ENCODE measurements at places on chromosomes 7 and 10.

DNA sequence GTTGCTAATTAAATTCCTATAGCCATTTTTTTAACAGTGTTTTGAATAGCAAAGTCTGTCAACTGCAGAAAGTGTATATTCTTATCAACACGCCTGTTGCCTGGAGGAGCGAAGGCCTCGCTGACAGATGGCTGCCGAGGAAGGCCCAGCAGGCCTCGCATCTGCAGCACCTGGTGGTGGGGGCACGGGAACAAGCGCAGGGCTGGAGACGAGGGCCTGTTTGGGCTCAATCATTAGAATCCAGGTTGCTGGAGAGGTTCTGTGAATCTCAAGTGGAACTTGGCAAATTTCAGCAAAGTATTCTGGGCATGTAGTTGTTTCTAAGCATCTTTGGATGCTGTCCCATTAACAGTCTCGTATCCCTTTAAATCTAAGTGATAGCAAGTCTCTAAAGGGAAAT is 66.1 kb upstream of the FAM204A start:
- no peak for DNase-seq

DNA sequence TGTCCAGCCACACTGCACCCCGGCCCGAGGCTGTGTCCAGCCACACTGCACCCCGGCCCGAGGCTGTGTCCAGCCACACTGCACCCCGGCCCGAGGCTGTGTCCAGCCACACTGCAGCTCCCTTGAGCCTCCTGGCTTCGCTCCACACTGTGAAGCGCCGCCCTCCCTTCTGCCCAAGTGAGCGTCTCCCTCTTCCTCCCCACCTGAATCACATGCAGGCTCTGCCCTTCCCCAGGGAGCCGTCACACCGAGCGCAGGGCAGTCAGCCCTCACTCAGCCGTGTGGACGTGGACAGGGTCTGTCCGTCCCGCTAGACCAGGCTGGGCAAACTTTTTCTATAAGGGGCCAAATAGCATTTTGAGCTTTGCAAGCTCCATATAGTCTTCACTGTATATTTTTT is 27.6 kb downstream of the CFAP46 start:
- DNase-seq = no peak

DNA sequence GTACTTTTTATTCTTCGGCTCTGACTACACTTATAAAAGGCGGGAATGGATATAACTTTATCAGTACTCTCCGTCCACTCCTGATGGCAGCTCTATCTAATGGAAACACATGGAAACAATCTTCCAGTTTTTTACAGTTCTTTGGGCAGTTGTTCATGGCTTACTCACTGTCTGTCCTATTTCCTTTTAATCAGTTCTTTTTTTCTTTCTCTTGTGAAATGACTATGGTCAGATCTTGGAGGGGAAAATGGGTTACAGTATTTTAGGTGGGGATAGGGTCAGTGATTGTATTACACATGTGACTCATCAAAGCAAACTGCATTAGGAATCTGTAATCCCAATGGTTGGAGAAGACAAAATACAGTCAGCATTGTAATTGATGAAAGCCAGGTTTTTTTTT is 112.4 kb downstream of the BICC1 start:
- no peak for DNase-seq

DNA sequence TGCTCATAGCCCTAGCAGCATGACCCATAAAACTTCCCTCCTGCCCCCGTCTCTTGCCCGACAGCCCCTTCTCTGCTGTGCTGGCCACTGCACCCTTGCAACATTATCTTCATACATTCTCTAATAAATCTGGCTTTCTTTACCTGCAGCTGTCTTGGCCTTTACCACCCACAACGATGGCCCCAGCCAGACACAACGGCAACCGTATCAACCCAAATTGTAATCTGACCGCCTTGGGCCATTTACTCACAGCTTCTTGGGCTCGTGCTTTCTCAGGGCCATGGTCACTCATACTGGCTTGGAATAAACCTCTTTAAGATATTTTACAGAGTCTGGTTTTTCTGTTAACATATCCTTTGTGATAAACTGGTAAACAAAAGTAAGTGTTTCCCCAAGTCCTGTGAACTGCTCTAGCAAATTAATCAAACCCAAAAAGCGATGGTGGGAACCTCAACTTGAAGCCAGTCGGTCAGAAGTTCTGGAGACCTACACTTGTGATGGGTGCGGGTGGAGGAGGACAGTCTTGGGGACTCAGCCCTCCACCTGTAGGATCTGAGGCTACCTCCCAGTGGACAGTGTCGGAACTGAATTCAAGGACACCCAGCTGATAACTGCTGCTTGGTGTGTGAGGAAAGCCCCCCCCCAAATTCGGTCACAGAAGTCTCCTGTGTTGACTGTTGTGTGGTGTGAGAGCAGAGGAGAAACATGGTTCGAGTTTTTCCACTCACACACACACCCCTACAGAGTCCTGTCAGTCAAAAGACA is 87.6 kb upstream of the ATP6V0A4 start:
- DNase-seq = no peak

DNA sequence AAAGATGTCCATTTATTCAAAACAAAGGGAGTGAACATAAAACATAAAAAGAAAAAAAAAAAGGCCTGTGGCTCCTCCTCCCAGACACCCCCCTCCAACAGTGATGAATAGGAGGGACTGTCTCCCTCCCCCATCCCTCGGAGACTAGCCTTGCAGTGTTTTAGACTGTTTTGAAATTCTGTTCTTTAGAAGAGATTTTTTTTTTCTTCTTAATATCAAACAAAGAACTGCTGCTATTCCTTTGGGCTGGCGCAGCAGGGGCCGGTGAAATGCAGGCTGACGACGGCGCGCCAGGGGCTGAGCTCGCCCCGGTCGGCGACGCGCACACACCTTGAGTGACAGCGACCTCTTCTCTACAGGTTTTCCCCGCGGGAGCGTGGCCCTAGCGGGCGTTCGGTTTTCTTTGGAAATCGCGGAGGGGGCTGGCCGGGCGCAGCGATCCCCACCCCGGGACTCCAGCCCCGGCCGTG is at the start of gene LANCL2:
LANCL2 (plus strand) TSS at position 133 of the 470 bp plus-strand sequence. CDS start 689 bp downstream, outside the sequence.
- DNase-seq = no peak

- DNase-seq = no peak
Observed at GRCh38 chr10:128047991-128048818, 78.0 kb downstream of the MKI67 start.

DNA sequence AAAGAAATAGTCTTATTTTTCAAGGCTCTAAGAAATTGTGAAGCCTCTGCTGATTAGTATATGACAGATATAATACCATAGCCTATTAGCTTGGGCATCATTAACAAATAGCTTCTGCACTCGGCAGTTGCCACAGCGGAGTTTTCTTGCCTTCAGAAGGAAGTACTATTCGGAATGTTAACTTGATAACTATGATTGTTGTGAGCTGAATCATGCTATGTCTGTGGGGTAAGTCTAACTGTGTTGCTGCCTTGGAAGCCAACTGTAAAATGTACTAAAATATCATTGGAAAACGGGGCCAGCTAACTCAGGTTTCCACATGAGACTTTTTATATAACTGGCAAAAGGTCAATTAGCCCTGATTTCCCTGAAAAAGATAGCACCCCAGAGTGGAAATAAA is 93.2 kb downstream of the TWIST1 start:
- DNase-seq = no peak

DNA sequence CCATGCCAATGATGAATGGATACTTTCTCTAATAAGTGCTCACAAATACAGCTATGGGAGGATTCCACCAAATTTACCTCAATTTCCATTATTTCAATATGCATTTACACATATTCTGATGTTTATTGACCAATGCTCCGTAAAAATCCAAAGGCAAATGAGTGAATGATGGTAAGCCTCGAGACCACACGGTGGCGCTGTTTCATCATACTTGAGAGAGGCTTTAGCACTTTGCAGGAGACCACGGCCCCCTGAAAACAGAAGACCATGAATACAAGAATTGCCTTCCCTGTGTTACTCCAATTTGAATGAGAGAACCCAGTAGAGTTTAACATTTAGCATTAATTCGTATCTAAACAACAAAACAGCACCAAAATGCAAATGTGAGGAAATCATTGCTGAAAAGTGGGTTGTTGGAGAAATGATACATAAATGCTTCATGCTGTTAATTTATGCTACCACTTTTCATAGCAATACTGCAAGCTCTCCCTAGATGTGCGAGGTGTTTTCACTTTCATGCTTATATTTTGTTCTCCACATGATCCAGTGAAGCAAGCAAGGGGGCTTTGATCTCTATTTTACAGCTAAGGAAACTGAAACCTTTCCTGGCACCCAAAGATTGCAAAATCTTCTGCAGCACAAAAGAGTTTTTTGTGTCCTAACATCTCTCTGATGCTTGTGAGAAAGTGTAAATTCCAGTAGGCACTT is 35.4 kb downstream of the TRIL start:
- DNase-seq = peak; percentile 36

GRCh38 chr10:117537904-117538524 is 4.5 kb upstream of the EMX2 start:
- DNase-seq = no peak

DNA sequence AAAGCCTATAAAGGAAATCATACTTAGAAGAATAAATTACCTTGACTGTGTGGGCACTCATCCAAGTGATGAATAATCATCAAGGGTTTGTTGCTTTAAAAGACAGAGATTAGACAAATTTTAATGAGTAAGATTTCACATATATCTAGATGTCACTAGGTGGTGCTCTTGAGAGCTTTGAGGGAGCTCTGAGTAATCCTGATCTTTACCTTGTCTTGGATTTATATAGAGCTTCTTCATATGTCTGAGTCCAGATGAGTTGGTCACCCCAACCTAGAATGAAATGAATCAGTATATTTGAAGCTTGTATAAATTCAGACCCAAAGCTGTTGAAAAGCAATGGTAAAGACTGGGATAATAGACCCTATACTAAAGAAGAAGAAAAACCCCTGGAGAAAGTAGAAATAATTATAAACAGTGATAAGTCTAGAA is 3.7 kb downstream of the AGR2 start:
- DNase-seq = no peak

GRCh38 chr10:97849687-97850402 is at the start of gene GOLGA7B:
Gene GOLGA7B (plus strand): TSS chr10:97849843. CDS start chr10:97850304, 461 bp downstream.
- peak; percentile 62 for DNase-seq

DNA sequence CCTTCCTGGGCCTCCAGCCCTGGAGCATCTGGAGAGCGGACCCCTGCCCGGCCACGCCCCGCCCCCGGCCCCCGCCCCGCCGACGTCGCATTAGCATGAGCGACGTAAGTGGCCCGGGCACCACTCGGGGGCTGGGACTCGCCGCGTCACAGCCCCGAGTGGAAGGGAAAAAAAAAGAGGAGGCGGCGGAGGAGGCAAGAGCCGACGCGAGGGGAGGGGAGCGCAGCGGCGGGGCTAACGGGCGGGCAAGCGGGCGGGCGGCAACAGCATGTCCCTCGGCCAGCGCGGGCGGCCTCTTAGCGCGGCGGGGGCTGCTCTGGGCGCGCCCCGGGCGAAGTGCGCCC is at the start of gene SLC18A3:
SLC18A3 (plus strand) TSS at position 197 of the 344 bp plus-strand sequence. CDS start 431 bp downstream, outside the sequence.
- DNase-seq = no peak

DNA sequence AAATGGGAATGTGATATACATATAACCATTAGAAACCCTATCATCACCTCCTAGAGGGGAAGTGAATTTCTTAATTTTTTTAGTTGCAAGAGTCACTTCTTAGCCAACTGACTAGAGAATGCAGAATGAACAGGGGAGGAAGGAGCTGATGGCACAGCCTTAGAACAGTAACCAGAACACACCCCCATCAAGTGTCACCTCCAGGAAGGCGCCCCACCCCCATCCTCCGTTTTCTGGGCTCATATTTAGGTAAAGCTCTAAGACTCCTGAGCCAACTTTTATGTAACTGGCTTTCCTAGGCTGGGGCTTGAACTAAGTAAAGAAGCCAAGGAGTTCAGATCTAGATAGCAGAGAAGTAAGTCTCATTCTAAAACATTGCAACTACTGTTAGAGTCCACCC is 54.0 kb downstream of the COL17A1 start:
- DNase-seq = no peak

DNA sequence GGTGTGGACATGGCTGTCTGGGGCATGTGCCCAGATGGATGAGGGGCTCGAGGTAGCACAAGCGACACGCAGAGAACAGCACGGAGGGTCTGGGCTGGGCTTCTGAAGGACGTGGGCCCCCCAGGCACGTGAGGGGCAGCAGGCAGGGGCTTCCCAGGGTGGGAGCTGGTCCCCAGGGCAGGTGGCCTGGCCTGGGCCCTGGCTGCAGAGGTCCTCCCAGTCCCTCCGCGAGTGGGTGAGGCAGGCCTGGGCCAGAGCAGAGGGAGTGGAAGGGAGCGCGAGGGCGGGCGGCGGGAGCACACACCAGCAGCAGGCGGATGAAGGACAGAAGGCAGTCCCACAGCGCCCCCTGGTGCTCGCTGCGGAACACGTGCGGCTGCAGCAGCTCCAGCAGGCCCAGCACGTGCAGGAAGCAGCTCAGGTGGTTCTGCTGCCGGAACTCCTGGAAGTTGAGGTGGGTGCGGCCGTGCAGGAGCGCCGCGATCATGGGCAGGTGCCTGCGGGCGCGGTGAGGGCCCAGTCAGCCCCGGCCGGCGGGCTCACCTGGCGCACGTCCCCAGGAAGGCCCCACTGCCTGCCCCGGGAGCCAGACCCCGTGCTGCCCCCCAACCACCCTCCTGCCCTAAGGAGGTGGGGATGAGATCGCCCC is 14.7 kb upstream of the MICALL2 start:
- DNase-seq = peak; percentile 74

Data from stimulated activated CD8-positive, alpha-beta memory T cell treated with anti-CD3 and anti-CD28 coated beads, Interleukin-7, amount 100 ng/mL, for 4 hours (primary cell).